ENCODE measurements at places on chromosomes 1 and 21. TPM values are rescaled to one million over a fixed set of nuclear protein-coding genes. Genes with fewer than 3 reads are reported as not detected.
A peak's percentile ranks its signal among the peaks of the same experiment; 100 is the strongest.

DNA sequence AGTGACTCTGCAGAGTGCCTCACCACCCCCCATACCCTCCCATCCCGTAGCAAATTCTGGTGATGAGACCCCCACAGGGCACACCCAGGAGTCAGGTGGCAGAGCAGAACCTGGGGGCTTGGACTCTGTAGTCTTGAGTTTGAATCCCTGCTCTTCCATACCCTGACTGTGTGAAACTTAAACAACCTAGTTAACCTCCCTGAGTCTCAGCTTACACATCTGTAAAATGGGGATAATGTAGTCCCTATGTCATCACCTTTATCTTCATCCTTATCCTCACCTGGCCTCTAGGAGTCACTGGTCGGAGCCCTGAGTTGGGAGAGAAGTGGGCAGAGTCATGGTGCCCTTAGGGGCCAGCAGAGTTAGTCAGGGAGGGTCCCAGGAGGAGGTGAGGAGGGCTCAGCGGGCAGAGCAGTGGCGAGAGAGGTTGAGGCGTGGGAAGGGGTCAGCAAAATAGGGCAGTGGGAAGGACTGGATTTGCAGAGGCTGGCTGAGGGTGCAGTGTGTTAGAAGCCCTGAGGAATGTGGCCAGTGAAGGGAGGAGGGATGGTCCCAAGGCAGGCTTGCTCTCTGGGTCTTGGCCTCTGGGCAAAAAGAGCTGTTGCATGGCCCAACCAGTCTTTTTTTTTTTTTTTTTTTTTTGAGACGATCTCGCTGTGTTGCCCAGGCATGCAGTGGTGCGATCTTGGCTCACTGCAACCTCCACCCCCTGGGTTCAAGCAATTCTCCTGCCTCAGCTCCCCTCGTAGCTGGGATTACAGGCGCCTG, 18.6 kb downstream of the C1orf167 start:
- no peak for DNase-seq

DNA sequence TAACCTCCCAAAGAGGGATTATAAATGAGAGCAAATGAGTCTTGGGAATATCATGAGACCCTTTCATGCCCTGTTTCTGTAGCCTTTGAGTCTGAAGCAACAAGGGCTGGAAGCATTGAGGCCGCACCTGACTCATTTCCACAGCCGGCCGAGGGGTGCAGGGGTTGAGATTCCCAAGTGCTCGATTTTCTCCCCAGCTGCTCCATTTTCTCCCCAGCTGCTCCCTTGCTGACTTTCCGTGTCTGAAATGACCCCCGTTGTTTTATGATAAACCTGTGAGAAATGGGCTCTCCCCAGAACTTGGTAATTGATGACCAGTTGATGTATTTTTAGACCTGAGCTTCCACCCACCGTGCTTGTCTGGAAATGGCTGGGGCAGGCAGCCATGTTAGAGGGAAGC, 22.9 kb downstream of the SIM2 start:
- DNase-seq, result no peak

IGSF9 gene
- total RNA-seq, result 10.3 TPM

- no peak for DNase-seq
Measured at GRCh38 chr1:185514311-185514710, 197.3 kb upstream of the IVNS1ABP start.

SLAMF9 gene
- total RNA-seq, result not detected

GRCh38 chr1:188706742-188707141, 1770.9 kb downstream of the BRINP3 start:
- DNase-seq, result peak; percentile 91

PLD5 gene
- total RNA-seq, result not detected

DNA sequence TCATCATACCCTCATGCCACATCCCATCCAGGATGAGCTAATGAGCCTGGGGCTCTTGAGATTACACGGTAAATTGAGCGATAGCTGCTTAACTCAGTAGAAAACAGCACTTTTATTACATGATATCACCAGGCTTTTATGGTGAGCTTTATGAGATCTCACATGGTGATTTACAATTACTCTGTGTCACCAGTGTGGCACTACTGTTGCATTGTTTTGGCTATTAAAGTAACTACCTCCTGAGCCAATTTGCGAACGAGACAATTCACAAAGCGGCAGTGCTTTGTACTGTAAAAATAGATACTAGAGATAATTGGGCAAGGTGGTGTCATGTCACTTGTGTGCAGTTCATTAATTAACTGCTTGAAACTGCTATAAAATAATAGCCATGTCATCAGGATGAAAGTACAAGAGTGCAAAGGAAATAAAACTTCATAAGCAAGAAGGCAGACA, 767.7 kb upstream of the ADGRL2 start:
- no peak for DNase-seq

NDUFS2 gene
- total RNA-seq, result 82.7 TPM

DNA sequence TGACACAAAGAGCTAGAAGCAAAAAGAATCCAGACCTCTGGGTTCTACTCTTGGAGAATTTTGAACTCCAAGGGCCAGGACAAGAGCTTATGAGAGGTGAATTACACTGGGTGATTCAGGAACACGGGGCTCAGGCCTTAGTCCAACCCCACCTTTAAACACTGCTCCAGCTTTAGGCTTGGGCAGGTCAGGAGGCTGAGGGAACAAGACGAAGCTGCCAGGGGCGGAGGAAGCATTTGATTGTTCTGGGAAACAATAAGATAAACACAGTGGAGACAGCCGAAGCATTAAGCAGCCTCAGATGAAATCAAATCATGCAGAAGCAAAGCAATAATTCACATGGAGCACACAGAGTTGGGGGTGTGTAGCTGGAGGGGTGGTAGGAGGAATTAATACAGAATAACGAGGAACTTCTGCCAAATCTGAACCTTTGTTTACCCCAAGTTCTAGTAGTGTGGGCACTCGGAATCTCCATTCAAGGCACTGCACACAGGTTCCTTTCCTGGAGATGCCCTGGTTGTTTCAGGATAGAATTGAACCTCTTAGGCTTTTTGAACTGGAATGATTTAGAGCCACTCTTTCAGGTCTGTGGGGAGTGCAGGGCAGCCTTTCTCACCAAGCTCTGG, 93.2 kb downstream of the PLXNA2 start:
- DNase-seq, result no peak

IFI44 gene
- total RNA-seq, result 0.66 TPM

GRCh38 chr1:154902938-154903566, 33.0 kb upstream of the KCNN3 start:
- no peak for DNase-seq

DNA sequence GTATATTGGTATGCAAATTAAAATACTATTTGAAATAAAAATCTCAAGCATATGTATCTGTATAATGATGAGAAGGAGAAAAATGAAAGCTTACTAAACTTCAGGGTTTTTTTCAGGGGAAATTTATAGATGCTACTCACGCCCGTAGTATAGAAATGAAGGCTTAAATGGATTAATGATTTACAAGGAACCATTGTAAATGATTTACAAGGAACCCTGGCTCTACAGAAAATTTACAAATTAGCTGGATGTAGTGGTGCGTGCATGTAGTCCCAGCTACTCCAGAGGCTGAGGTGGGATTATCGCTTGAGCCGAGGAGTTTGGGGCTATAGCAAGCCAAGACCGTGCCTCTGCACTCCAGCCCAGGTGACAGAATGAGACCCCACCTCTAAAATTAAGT, 150.5 kb downstream of the PCBP3 start:
- no peak for DNase-seq

RUNX3 gene
- 22.6 TPM for total RNA-seq

SPRR2F gene
- not detected for total RNA-seq

- DNase-seq, result no peak
Measured at GRCh38 chr1:184199036-184199435, 147.5 kb downstream of the TSEN15 start.

F3 gene
- total RNA-seq, result 58.5 TPM

GRCh38 chr1:33301273-33301984, 19.5 kb downstream of the A3GALT2 start:
- DNase-seq, result no peak

DNA sequence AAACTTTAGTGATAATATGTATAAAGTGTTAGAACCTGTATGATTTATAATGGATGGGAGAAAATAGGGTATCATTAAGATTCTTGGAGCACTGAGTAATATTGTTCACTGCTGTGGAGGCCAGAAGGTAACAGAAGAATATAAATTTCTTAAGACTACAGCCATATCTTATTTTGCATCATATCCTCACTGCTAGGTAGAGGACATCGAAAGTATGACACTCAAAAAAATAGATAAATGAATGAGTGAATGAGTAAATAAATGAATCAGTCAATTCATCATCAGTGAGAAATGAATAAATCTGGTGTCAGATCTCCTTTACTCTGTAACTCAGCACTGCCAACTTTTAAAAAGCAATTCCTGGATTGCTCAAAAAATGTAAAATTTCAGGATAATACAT, 33.2 kb downstream of the RGS13 start:
- DNase-seq, result no peak

CD1B gene
- not detected for total RNA-seq

DNA sequence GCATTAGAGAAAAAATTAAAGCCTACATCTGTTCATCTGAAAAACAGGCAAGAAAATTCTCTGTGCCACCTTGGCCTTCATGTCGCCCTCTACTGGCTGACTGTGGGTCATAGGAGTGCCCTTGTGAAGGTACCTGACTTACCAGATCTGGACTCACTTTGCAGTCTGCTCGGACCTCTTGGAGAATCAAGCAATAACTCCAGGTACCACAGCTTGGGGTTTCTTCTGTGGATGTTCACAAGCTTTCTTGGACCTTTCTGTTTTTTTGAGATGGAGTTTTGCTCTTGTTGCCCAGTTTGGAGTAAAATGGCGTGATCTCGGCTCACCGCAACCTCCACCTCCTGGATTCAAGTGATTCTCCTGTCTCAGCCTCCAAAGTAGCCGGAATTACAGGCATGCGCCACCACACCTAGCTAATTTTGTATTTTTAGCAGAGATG, 2.4 kb upstream of the PRAMEF18 start:
- peak; percentile 22 for DNase-seq

GRCh38 chr21:34924771-34925419, 124.2 kb downstream of the RUNX1 start:
- no peak for DNase-seq

- DNase-seq, result no peak
Measured at GRCh38 chr1:8674912-8675311, 142.5 kb downstream of the RERE start.

SAMSN1 gene
- total RNA-seq, result 0.57 TPM

DNA sequence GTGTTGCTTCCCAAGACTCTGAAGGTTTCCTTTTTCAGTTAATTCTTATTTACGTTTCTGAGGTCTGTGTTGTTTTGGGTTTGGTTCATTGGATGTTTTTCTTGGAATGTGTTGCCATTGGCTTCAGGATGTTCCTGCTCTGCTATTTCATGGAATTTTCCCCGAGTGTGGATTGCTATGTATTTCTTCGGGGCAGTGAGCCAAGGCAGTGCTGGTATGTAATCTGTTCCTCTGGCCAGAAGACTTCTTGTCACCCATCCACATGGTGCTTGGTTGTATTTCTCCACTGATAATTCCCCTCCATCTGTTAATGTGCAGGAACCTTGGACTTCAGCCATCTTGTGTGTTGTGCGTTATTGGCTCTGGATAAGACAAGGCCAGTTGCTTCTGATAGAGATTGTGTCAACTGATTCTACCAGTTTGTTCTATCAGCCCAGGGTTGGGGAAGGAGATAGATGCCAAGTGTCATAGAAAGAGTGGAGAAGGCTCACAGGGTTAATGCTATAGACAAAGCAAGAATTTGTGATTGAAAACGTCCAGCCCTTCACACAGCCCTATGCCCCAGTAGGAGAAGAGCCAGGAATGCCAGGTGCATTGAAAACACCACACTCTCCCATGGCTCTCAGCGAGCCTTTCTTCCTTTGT, 505.2 kb downstream of the PLPP3 start:
- no peak for DNase-seq

- DNase-seq, result no peak
Measured at GRCh38 chr1:28436211-28436769, 66.8 kb downstream of the PHACTR4 start.

DNA sequence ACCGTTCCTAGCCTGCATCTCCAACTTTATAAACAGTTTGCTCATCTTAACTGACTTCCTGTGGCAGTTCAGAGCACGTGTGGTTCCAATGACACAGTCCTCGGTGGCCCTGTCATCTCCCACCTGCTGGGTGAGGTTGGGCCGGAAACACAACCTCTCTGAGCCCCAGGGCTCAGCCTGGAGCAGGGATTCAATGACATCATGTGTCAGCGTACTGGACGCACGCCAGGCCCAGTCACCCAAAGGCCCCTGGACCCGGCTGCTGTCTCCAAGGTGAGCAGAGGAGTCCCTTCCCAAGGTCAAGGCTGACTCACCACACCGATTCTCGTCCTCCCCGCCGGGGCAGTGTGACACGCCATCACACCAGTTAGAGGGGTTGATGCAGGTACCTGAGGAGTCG, 19.9 kb downstream of the TMPRSS2 start:
- DNase-seq, result no peak

RBM11 gene
- not detected for total RNA-seq

GRCh38 chr21:38330666-38331065, 73.9 kb downstream of the KCNJ15 start:
- DNase-seq, result no peak

DNA sequence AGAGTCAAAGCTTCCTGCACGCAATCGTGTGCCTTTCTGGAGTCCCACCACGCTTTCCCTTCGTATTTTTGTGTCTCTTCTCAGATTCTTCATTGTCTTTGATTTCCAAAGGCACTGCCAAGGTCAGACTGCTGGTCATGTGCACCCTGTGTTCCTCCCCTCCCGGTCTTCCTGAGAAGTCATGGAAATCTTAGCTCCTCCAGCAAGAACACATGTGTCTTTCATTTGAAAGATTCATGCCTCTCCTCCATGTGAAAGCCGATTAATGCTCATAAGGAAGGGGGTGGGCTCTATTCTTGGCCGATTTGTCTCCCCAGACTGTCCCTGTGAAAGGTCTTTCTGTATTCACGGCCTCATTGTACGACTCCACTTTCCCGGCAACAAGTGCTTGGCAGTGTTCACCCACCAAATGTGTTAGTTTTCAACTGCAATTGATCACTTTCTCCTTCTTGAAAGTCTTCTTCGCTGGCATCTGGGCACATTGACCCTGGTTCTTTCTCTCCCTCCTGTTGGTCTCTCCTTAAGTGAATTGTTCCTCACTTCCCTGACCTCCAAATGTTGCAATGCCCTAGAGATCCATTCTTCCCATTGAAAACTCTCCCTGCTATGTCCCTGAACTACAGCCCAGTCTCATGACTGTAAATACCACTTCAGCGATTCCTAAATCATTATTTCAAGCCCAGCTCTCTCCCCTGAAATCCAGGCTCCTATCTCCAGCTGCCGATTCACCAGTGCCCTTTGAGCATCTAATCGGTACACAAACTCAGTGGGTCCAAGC, 25.4 kb downstream of the MX2 start:
- DNase-seq, result no peak

RHOU gene
- 4.0 TPM for total RNA-seq

SGIP1 gene
- total RNA-seq, result 0.15 TPM

GRCh38 chr1:153393926-153394325, 3.1 kb upstream of the S100A8 start:
- DNase-seq, result no peak

- DNase-seq, result no peak
Measured at GRCh38 chr1:224061436-224061835, 52.5 kb upstream of the FBXO28 start.

Measured in HCT116 (cell line).